Stimulated activated CD4-positive, alpha-beta T cell treated with anti-CD3 and anti-CD28 coated beads, Interleukin-1b, Interleukin-23, amount 100 ng/mL, for 4 hours (primary cell): ENCODE measurements at places on chromosomes 2 and 18.

- no peak for DNase-seq
Observed at GRCh38 chr2:73033766-73034381, 37.6 kb downstream of the SFXN5 start.

GRCh38 chr18:44724105-44724778 is 43.6 kb downstream of the SETBP1 start:
- no peak for DNase-seq

DNA sequence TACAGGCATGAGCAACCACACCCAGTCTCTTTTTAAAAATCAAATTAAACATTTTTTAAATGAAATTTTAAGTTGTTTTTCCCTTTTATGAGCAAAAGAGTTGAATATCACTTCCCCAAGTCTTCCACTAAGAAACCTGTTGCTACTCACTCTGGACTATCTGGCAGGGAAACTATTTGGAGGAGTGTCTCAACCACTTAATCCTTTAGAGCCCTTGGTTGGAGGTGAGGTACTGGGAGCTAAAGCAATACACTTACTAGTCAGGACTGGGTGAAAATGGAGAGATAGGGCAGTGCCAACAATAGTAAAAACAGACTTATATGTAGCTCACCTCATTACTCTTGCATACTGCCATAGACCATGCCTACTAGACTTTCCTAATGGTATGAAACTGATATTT is 135.5 kb downstream of the RND3 start:
- DNase-seq: no peak

GRCh38 chr2:12910431-12910830 is 193.7 kb downstream of the TRIB2 start:
- DNase-seq: no peak

DNA sequence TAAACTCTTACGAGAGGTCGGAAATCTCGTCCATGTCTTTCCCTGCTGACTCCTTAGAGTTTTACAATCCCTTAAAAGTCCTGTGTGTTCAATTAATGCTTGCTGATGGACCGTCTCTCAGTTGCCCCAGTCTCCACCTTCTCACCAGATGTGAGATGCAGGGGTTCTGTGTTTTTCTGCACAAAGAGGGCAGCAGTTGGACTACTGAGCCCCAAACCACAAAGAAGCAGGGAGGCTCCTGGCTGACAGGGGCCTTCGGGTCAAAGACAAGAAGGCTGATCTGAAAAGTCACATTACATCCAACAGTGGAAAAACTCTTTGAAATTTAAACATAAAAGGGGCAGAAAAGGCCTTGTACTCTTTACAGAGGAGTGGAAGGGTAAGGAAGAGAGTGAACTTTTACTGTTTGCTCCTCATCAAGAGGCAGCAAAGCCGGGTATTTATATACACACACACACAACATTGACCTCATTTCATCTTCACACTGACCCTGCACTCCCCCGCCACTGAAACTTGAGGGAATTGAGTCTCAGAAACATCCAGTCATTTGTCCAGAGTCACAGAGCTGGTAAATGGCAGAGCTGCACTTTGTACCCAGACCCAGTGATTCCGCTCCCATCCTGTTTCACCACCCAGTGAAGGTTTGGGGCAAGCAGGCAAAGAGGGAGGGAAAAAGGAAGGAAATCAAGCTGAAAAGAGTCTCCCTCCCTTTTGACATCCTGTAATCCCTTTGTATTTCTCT is 23.7 kb downstream of the MRPL33 start:
- no peak for DNase-seq
